NCI-H1417 treated with DMSO at 0.1 percent for 48 hours (cell line): ENCODE measurements at places on chromosomes 16 and 17.

- no peak for DNase-seq
Observed at GRCh38 chr17:40945414-40945813, 8.0 kb upstream of the KRT23 start.

DNA sequence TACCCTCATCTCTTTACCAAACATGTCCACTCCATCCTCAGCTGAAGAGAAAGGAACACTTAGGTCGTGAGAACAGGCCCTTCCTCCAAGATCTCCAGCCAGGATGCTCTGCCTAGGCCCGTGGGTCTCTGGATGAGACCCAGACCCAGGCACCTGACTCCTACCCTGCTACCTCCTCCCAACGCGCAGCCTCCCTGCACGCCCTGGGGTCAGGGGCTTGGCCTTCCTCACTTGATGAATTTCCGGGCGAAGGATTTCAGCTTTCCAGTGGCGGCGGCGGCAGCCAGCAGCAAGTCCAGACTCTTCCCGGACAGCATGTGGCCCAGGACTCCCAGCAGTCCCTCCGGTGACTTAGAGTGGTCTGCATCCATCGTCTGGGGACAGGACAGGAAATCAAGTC lies 13.4 kb downstream of the CSF3 start:
- no peak for DNase-seq

DNA sequence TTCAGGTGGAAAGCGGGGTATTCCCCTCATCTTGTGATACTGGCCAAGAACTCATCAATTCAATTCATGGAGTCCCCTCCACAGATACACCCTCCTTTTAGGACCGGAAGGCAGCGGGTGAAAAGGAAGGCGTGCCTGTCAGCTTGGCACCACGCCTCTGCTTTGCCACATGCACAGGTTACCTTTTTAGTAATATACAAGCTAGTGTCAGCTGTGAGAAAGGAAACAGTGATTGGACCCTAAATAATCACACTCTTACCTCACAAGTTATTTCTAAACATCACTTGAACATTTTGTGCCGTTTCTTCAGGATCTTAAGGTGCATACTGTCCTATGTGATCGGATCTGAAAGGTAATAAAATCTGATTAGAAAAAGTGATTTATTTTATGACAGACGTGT lies 15.7 kb downstream of the ZDHHC7 start:
- no peak for DNase-seq

DNA sequence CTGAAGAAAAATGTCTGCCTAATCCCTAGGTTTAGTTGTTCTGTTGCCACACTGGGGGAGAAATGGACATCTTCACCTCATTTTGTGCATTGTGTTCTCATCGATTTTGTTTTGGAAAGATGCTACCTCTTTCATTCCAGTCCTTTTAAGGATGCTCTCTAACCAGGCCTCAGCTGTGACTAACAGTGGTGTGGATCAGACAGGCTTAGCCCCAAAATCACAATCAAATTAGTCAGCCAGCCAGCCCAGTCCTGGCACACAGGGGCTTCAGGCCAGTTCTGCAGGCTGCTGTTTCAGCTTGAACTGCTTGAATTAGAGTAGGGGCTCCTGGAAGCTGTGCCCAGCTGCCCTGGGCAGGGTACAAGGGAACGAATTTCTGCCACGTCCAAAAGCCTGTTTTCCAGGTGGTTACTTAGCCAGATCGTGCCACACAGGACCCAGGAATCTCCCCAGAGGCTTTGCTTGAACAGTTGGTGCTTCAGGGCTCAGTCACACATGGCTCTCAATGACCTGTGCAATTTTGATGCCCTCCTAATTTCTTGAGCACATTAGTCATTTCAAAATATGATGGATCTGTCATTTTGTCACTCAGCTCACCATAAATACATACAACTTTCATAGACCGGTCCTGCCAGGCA lies 60.7 kb downstream of the CLEC16A start:
- no peak for DNase-seq

DNA sequence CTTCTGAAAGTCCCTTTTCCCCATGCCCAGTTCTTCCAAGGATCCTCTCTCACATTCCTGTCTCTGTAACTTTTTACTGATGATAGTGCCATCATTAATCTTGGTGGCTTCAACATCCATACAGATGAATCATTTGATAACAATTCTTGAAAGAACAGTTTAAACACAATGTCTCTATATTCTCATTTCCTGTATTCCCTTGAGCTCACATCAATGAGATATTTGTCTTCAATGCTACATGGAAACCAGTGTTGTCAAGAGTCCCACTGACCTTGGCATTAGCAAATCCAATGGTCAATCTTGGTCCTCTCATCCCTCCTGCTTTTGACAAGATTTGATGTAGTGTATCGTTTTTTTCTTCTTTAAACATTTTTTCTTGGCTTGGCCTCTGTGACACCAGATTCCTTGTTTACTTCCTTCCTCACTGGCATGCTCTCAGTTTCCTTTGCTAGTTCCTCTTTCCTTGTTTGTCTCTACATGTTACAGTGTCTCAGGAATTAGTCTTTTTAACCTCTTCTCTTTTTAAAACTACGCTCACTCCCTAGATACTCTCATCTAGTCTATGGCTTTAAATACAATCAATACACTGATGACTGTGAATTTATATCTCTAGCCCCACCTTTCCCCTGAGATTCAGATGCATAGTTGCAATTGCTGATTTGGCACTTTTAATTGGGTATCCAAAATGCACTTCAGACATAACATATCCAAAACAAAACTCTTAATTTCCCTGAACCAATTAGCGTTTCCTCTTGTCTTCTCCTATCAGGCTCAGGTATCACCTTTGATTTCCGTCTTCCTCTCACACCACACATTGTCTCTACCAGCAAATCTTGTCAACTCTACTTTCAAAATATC lies 134.0 kb downstream of the MYO1D start:
- DNase-seq, result no peak

- DNase-seq, result no peak
Observed at GRCh38 chr17:38533866-38534497, 71.8 kb downstream of the SRCIN1 start.

DNA sequence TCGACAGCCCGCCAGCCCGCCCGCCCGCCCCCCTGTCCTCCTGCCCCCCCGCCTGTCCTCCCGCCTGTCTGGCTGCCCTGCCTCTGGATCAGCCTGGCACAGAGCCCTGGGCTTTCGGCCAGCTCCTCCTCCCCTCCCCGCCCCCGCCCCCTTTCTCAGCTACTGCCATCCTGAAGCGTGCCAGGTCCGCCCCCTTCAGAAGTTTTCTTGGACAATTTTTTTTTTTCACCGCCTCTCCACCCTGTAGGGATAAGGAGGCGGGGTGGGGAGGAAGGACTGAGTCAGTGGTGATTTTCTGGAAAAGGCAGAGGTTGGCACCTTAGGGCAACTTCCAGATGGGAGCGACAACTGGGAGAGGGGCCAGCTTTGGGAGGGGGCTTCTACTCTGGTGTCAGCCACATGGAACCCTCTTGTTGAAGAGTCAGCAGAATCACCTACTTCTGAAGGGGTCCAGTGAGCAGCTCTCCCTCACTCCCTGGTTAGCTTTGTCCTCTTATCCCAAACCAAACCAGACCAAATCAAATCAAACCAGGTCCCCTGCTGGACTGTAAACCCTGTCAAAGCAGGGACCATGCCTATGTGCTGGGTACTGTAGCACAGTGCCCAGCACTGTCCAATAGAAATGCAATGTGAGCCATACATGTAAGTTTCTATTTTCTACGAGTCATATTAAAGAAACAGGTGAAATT lies 19.7 kb downstream of the IGF2BP1 start:
- DNase-seq, result no peak

- no peak for DNase-seq
Observed at GRCh38 chr17:82252511-82253178, 20.9 kb downstream of the CSNK1D start.

DNA sequence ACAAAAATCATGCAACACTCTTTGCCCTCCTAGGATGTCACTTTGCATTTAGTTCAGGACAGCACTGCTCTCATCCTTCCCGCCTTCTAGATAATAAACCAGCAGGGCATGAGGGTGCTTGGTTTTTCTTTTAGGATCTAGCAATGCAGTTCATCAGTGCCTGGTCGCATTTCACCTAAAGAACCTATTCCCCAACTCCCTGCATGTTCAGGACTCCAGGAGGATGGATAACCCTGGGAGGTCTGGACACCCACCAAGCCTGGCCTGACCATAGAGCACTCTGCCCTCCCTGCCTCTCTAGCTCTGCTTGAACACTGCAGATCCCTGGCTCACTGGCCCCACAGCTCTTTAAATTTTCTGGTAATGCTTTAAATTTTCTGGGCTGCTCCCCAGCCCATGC lies 2.6 kb downstream of the SLFN12 start:
- no peak for DNase-seq
